T-helper 1 cell (primary cell): ENCODE measurements at places on chromosomes 5 and 9.

- DNase-seq, result no peak
Observed at GRCh38 chr5:138488481-138488945, 23.2 kb downstream of the EGR1 start.

- DNase-seq, result no peak
Observed at GRCh38 chr9:135076143-135076875, 11.2 kb upstream of the OLFM1 start.

GRCh38 chr9:111794835-111795556, at the start of gene SHOC1:
Gene SHOC1 (minus strand): TSS chr9:111794937. CDS start chr9:111791418, 3,519 bp downstream.
- DNase-seq, result no peak

- peak; percentile 47 for DNase-seq
Observed at GRCh38 chr9:97905228-97905627, 17.1 kb downstream of the TRMO start.

GRCh38 chr9:37174247-37174646, 53.9 kb downstream of the ZCCHC7 start:
- no peak for DNase-seq

GRCh38 chr5:14034963-14035362, 90.5 kb upstream of the DNAH5 start:
- no peak for DNase-seq

DNA sequence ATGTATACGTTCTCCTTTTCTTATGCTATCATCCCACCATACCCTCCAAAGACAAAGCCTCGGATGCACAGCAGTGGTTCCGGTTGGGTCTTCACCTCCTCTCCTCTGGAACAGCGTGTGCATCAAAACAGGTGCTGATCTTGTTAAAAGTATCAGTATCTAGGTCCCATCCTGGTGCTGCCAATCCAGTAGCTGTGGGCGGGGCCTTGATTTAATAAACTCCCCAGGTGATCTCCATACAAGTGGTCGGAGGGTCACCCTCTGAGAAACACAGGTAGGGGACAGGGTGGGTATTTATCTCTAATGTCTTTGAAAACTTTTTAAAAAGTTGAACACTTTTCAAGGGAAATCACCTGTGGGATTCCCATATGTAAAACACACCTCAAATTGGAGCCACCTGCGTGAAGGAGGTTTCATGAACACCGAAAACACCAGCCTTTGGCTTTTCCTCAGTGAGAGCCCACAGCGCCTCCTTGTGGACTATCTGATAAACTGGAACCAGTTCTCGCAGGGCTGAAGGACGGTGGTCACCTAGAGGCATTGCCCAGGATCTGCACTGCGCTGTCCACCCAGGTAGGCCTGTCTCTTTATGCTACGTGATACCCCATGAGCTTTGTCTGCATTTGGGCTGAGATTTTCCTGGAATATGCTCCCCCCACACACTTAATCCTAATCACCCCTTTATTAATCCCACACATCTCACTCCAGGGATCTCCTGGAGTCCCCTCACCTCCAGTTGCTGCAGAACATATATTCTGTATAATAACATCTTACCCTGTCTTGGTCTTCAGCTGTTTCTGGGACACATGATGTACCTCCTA, 80.5 kb upstream of the EPB41L4B start:
- DNase-seq, result no peak

DNA sequence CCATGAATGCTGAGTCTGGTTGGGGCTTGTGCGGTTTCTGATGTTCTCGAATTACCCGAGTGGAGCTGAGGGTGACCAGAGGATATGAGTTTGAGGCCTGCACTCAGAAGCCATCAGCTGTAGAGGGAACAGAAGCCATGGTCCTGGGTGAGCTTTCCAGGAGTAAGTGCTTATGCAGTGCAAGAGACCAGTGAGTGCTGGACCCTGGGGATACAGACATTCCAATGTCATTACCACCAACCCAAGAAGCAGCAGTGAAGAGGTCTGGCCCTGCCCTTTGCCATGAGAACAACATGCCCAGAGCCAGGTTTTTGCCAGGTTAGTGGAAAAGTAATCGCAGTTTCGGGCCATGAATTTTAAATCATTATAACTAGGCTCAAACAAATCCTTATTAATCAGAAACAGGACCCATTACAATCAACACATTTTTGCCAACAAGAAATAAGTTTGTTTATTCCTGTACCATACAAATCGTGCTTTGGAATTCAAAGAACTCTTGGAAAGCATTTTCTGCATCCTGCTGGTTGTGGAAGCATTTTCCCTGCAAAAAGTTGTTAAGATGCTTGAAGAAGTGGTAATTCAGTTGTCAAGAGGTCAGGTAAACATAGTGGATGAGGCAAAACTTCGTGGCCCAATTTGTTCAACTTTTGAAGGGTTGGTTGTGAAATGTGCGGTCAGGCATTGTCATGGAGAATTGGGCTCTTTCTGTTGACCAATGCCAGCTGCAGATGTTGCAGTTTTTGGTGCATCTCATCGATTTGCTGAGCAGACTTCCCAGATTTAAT, 154.6 kb downstream of the SYK start:
- no peak for DNase-seq

GRCh38 chr9:71890042-71890679, 20.8 kb downstream of the ABHD17B start:
- DNase-seq, result no peak

DNA sequence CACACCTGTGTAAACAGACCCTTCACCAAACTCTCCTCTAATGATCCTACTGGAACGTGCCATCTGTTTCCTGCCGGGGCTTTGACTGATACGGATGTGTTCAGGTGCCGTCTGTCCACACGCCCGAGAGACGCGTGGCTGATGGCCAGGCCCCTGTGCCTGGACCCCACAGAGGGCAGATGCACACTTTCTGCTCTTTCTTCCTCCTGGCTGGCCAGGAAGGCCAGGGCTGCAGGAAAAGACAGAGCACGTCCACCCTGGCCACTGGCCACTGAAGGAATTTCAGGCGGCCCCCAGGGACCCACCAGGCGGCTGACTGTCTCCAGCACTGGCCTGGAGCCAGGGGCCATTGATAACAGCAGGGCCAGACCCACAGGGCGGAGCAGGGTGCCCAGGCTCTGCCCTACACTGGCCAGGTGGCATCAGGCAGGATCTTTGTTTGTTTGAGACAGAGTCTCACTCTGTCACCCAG, 3.6 kb upstream of the ENG start:
- DNase-seq, result no peak

- DNase-seq, result no peak
Observed at GRCh38 chr5:92769978-92770377, 811.0 kb downstream of the NR2F1-AS1 start.

DNA sequence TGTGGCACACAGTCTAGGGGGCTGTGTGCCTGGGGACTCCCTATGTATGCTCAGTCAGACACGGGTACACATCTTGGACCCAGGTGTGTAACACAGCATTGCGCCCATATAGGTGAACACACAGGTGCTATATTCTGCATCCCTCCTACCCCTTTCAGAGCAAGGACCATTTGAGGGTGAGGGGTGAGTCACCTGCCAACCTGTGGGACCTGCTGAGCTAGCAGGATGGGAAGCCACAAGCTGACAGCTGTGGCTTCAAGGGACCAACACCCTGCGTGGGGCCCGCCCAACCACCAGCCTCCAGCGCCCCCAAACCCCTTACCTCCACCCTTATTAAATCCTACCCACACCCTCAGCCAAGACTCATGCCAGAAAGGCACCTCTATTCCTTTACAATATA, 14.6 kb upstream of the AQP7 start:
- no peak for DNase-seq

GRCh38 chr5:2306711-2307110, 424.0 kb upstream of the IRX4 start:
- DNase-seq, result no peak

GRCh38 chr5:137629646-137630045, 106.2 kb downstream of the KLHL3 start:
- no peak for DNase-seq

DNA sequence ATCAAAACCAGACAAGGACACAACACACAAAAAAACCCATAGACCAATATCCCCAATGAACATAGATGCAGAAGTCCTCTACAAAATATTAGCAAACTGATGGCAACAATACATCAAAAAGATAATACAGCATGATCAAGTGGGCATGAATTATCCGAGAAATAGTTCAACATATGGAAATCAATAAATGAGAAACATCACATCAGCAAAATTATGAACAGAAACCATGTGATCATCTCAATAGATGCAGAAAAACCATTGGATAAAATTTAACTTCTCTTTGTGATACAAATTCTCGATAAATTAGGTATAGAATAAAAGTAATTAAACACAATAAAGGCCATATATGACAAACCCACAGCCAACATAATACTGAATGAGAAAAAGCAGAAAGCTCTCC, 69.6 kb downstream of the C9 start:
- DNase-seq, result no peak

- no peak for DNase-seq
Observed at GRCh38 chr5:132641241-132641723, 16.7 kb upstream of the IL13 start.

DNA sequence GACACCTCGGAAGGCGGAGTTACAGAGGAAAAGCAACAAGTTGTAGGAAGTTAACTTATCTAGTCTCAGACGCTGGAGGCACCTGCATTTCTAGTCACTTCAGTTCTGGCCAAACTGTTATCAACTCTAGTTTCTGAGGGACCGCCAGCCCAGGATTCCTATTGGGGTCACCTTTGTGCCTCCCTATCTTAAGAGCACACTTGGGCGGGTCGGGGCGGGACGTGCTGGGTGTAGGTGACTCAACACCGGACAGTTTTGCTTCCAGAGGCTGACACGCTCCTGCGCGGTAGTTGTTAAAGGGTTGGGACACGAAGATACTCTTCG, 679 bp upstream of the KDM4C start:
- DNase-seq, result peak; percentile 68

- no peak for DNase-seq
Observed at GRCh38 chr5:171295299-171295698, 13.7 kb upstream of the TLX3 start.

- DNase-seq, result no peak
Observed at GRCh38 chr5:79759436-79759835, 69.8 kb downstream of the CMYA5 start.
